Astrocyte (in vitro differentiated cells and primary cell): ENCODE measurements at places on chromosomes 6 and 20.

- no peak for DNase-seq
Measured at GRCh38 chr6:166006900-166007301, 160.8 kb downstream of the TBXT start.

- no peak for DNase-seq
Measured at GRCh38 chr6:135231469-135231844, 50.3 kb downstream of the MYB start.

DNA sequence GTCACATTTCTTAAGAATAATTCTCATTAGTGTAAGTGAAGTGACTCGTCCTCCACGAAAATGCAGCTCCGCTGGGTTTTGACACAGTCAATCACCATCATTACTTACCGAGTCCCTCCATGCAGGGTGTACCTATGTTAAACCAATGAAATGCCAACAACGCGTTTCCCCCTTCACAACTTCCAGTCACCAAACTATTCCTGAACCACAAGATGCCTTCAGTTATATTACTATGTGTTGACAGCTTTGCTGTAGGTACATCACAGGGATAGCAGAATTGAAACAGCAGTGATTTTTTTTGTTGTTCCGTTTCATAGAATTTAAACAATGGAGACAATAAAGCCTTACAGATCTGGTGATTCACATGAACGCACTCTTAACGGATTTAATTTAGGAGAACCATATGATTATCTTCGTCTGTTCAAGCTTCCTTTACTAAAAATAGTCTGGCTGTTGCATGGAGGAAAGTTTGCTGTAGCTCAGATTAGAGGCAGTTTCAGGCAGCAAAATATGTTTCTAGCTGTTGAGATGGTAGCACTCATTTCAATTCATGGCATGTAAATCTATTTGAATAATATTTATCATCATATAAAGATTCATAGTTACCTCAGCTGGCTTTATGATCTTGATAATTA, 652.8 kb downstream of the PRKN start:
- no peak for DNase-seq

GRCh38 chr6:166924531-166924930, 31.8 kb downstream of the RNASET2 start:
- DNase-seq: no peak

DNA sequence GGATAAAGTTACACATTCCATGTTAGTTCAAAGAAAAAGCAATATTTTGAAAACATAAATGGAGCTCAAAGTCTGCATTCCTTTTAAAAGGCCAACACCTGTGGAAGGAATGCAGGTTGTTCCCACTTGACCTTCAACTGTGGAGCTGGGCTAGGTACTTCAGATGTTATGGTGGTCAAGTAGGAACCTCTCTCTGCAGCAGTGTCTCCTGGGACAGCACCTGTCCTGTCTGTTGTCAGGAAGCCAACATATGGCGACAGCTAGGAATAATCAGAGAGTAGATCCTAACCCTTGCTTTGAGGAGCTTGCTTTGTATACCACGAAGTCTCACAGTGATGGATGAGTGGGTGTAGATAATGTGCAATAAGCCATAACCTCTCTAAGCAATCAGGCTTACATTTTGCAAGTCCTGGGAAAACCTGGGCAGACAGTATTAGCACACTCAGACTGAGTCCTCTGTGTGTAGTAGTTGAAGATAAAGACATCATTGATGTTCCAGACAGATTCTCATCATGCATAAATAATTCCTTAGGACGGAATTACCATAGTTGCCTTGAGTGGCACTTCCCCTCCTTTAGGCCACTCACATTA, 347.5 kb downstream of the PRL start:
- peak; percentile 84 for DNase-seq

DNA sequence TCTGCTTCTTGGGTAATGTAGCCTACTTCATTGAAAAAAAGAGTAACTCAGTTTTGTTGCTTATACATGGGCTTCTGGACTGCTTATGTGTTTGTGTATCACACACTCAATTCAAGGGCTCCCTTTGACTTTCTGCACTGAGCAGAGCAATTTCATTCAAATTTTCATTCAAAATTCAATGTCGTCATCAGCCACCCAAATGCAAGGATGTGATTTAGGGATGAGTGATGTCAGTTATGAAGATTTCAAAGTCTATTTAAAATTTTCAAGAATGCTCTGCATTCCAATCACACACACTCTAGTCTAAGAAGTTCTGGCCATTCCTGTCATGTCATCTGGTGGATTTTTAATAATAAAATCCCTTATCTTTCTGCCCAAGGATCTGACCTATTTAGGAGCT, 344.5 kb upstream of the ZFP64 start:
- no peak for DNase-seq

GRCh38 chr6:139288496-139289040, 3.2 kb downstream of the TXLNB start:
- no peak for DNase-seq

DNA sequence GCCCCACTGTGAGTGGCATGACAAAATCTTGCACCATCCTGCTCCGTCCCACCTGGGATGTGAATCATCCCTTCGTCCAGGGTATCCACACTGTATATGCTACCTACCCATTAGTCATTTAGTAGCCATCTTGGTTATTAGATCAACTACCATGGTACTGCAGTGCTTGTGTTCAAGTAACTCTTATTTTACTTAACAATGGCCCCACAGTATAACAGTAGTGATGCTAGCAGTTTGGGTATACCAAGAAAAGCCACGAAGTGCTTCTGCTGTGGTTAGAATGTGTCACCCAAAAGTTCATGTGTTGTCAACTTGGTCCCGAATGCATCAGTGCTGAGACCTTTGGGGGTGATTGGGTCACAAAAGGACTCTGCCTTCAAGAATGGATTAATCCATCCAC, 11.7 kb downstream of the OSER1 start:
- no peak for DNase-seq

DNA sequence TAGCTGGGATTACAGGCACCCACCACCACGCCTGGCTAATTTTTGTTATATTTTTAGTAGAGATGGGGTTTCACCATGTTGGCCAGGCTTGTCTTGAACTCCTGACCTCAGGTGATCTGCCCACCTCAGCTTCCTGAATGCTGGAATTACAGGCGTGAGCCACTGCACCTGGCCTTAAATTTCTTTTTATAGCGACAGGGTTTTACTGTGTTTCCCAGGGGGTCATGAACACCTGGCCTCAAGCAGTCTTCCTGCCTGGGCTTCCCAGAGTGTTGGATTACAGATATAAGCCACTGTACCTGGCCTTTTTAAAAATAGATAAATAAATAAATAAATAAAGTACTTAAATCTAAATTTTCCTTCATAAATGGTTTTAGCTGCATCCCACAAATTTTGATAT, 57.5 kb downstream of the LIN28B start:
- DNase-seq: no peak

- DNase-seq: no peak
Measured at GRCh38 chr20:33191484-33191883, 23.5 kb downstream of the BPIFA2 start.

DNA sequence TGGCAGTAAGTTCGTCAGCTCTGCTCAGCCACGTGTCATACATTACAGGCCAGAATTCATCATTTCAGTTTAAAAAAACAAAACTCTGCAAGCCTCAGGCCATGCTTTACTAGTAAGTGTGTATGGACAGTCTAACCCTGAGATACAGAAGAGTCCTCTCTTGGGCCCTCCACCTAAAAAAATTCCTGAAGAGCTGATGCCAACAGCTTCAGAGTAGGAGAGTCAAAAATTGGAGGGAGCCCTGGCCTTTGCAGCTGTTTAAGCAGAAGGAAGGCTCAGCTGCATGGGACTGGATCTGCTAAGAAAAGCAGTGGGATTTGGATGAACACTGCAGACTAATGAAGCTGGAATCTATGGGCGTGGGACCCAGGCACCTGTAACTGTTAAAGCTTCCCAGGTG, 47.2 kb upstream of the FAM8A1 start:
- DNase-seq: no peak

GRCh38 chr6:169292338-169293124, 38.9 kb upstream of the THBS2 start:
- DNase-seq: peak; percentile 91
